H7 (cell line): ENCODE measurements at places on chromosomes 5 and 9. TPM values are rescaled to one million over a fixed set of nuclear protein-coding genes. Genes with fewer than 3 reads are reported as not detected.

Gene ITK
- total RNA-seq: 0.03 and 0.15 TPM in 2 replicates

- DNase-seq: no peak
These were observed 15.8 kb upstream of the LCP2 start for GRCh38 chr5:170313344-170313743.

DNA sequence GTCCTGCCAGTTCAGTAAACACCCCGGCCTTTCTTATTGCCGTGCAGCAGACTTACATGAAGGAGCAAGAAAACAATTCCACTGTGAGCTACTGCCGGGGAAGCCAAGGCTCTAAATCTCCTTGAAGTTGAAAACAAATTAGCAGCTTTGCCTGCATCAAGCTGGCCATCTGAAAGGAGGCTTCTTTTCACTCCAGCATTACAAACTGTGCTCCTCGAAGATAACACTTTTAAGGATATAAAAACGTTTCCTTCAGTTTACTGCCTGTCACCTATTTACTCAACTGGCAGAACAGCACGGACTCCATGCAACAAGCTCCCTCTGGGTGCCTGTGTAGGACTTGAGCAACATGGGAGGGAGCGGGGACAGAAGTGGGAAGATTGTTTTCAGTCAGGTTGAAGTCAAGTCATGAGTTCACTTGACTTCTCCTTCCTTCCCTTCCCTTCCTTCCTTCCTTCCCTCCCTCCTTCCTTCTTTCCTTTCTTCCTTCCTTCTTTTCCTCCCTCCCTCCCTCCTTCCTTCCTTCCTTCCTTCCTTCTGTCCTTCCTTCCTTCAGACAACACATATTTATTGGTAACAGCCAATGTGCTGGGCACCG is 67.4 kb downstream of the ZNF608 start:
- no peak for DNase-seq

- no peak for DNase-seq
These were observed 34.9 kb downstream of the ALDH1A1 start for GRCh38 chr9:72917892-72918509.

DNA sequence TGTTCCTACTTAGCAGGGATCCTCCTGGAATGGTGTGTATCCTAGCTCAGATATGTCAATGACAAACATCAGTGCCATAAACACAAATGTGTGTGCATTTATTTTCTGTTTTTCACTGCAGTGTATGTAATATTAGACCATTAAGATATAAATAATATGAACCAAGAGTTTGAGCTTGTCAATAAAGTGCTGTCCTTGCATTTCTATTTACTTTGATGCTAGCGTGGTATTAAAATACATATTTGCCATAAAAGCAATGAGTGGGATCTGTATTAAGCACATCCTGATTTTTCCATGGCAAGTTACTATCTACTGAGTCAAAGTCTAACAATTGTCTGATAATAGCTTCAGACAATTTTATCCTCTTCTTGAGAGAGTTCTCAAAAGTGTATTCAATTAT is 157.6 kb downstream of the DIRAS2 start:
- no peak for DNase-seq

DNA sequence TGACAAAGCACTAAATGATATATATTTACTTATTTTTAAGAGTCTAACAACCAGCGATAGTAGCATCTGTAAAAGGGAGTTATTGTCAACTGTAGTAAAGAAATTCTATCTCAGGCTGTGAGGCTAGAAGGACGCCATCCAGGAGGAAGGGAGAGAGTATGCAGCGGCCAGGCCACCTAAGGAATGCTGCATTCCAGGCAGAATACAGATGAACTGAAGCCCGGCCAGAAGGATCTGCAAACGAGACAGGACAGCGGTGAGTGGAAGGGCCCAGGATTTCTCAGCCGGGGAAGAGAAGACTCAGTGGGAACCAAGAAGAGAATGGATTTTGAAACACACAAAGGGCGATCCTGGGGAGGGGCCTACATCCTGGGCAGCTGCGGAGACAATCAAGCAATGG is 7.4 kb downstream of the RETREG1 start:
- peak; percentile 48 for DNase-seq
